Activated CD8-positive, alpha-beta memory T cell treated with anti-CD3 and anti-CD28 coated beads for 48 hours (primary cell): ENCODE measurements at places on chromosomes 12 and 14.

- no peak for DNase-seq
Observed at GRCh38 chr12:47370421-47370820, 290.7 kb upstream of the AMIGO2 start.

- DNase-seq = no peak
Observed at GRCh38 chr12:92921877-92922276, 7.2 kb downstream of the EEA1 start.

DNA sequence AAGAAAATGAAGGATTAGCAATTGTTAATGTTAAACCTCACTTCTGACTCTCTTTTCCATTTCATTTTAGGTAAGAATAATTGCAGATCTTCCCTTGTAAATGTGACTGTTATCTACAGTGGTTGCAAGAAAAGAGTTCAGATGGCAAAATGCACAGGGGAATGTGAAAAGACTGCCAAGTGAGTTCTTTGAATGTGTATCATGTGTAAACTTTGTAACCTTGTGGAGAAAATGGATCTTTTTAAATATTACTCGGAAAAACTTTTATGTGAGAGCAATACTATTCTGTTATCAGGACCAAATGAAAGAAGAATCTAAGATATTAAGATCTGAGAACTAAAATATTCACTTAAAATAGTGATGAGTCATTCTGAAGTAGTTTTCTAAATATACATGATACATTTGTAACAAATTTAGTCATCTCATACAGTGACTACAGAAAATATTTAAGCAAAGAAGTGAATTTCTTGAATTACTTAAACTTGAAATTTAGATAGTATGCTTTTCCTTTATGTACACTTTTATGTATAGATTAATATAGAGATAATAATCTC is 122.5 kb upstream of the CNTN1 start:
- DNase-seq = no peak

- DNase-seq = peak; percentile 23
Observed at GRCh38 chr12:130747867-130748740, 32.0 kb upstream of the RIMBP2 start.

DNA sequence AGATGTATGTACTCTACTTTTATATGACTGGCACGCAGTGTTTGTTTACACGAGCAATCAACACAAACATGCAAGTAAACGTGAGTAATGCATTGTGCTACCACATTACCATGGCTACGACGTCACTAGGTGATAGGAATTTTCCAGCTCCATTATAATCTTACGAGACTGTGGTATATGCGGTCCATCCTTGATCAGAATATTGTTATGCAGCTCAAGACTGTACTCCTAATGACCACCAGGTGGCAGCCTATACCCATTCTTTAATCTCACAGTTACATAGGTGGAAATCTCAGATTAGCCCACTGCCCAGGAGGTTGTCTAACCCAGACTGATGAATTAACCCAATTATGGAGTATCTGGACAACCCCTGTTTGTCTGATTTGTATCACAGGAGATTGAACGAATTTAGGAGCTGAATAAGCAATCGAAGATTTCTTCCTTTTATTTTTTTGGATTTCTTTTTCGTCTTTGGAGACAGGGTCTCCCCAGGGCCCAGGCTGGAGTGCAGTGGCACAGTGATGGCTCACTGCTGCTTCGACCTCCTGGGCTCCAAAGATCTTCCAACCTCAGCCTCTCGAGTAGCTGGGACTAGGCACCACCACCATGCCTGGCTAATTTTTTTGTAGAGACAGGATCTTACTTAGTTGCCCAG is 8.7 kb upstream of the TESPA1 start:
- no peak for DNase-seq

DNA sequence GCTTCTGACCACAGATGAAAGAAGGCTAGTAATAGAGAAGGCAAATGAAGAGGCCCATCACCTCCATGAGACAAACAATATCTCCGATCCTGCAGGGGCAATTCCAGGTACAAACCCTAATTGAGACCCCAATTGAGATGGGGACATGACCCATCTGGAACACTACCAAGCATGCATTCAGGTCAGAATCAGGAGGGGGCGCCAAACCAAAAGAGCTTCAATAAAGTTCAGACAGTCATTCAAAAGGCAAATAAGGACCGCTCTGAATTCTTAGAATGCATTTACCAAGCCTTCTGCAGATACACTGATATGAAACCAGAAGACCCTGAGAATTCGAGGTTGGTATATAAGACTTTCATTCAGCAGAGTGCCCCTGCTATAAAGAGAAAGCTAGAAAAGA is 10.2 kb upstream of the EDDM3B start:
- no peak for DNase-seq

GRCh38 chr12:12612358-12612757 is 682 bp downstream of the CREBL2 start:
- DNase-seq = no peak

DNA sequence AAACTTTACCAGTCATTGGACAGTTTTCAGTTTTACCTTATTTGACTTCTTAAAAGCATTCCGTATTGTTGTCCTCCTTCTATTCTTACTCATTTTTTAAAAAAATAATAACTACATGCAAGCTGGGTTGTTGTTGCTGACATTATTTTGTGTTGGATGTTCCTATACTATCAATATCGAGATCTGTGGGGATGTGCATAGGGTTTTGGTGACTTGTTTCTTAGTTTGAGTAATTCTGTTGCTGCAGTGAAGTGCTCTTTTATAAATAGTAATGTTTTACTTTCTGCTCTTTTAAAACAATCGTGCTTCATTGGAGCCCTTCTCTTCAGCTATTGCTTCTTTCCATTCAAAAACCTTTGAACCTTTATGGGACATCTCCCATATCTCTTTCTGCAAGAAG is 79.4 kb downstream of the METTL25 start:
- DNase-seq = no peak

GRCh38 chr14:51776102-51776894 is 84.1 kb upstream of the GNG2 start:
- no peak for DNase-seq

GRCh38 chr14:76827696-76828296 is 1.6 kb downstream of the LRRC74A start:
- DNase-seq = no peak

- peak; percentile 68 for DNase-seq
Observed at GRCh38 chr14:102088012-102088792, 1.4 kb upstream of the HSP90AA1 start.

DNA sequence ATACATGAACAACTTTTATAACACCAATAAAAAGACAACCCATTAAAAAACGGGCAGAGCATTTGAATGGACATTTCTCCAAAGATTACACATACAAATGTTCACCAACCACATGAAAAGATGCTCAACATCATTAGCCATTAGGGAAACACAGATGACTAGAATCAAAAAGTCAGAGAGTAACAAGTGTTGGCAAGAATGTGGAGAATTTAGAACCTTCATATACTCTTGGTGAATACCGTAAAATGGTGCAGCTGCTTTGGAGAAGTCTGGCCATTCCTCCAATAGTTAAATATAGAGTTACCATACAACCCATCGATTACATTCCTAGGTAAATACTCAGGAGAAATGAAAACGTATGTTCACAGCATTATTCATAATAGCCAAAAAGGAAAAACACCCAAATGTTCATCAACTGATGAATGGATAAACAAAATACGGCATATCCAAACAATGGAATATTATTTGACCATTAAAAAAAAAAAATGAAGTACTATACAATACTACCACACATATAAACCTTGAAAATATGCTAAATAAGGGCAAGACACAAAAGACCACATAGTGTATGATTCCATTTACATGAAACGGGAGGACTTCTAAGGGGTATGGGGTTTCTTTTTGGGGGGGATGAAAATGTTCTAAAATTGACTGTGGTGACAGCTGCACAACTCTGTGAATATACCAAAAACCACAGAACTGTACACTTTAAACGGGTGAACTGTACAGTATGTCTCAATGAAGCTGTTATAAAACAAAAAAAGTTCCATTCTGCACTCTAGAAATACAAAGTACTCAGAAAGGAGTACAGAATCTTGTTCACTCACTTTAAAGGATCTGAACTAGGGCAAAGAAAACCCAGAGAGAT is 3.2 kb downstream of the CORO1C start:
- DNase-seq = no peak

- DNase-seq = no peak
Observed at GRCh38 chr12:21773263-21773741, 1.2 kb downstream of the KCNJ8 start.

DNA sequence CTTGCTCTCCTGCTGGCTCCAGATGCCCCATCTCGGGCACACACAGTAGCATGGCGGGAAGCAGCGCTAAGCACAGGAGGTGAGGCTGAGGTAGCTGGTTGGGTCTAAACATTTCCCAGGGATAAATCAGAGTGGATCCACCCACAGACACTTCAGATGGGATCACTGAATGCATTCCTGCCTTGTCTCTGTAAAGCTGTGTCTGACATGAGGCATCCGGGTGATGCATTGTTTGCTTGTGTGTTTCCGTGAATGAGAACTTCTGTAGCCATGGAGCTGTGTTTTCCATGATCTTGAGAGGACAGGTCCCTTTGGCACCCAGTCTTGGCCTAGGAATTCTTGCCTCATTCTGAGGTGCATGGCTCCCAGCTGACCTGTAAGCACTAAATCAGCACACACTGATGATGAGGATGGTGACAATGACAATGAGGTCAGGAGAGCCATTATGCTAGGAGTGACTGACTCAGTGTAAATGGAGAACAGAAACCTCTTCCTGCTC is 6.7 kb upstream of the KRT75 start:
- DNase-seq = no peak

- DNase-seq = no peak
Observed at GRCh38 chr12:14956905-14957304, 4.5 kb downstream of the ARHGDIB start.
